ENCODE measurements at places on chromosomes 5 and 9.

DNA sequence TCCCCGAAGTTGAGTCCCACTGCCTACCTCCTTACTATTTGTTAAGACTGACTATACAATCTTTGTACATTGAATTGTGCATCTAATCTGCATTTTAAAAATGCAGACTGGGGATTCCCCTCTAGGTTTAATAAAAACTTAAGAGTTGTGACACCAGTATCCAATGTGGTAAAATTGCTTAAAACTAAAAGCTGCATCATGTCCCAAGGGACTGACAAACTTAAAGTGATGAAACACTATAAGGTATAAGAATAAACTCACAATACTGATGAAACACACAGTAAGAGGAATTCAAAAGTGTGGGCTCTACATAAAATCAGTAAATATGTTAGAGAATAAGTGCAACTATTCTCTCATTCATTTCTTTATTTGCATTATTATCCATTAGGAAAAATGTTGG is 1905.1 kb downstream of the MAT2B start:
- peak; percentile 34 for DNase-seq

DNA sequence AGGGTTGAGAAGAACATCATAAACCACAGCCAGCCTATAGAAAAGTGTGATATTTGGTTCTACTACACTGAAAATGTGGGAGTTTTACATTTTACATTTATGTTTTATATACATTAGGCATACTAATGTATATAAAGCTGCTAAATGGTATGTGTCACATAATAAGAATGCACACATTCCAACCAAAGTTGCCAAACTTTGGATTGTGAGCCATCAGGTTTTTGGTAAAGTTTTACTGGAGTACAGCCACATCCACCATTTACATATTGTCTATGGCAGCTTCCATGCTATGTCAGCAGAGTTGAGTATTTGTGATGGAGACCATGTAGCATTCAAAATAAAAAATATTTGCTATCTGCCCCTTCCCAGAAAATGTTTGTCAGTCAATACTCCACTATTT is 23.1 kb upstream of the TARS1 start:
- no peak for DNase-seq

DNA sequence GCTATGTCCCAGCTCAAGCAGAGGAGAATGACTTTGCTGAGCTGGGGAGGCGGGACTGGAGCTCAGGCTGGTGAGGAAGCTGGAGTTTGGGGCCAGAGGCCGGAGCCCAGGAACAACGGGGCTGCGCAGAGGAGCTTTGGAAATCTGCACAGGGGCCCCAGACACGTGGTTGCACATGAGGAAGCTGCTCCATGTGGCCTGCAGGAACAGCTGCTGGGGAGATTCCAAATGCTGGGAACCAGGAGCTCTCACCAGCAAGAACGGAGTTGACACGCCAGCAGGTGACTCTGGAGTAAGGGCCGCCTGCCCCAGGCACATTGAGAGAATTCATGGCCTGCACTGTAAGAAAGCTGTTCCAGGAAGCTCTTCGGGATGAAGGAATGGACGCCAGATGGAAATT is 91.0 kb downstream of the OLFM1 start:
- no peak for DNase-seq

- DNase-seq: no peak
Measured at GRCh38 chr5:169299191-169299662, 1.7 kb downstream of the SLIT3 start.

DNA sequence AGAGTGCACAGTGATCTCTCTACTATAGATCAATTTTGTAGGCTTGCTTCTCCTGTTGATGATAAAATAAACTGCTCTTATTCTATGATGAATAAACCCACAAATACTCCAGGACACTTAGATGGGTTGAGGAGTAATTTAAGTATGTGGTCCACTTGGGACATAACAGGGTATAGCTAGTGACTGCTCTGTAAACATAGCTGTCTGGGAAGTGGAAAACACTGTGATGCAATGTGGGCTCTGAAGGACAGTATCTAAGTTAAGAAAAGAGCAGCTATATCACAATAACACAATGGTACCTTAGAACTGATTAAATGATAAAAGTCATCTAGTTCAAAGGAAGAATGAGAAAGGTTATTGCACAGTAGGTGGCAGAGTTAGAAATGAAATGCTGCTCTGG is 294.3 kb upstream of the HAPLN1 start:
- DNase-seq: no peak

- DNase-seq: no peak
Measured at GRCh38 chr5:19866090-19866450, 121.9 kb downstream of the CDH18 start.

DNA sequence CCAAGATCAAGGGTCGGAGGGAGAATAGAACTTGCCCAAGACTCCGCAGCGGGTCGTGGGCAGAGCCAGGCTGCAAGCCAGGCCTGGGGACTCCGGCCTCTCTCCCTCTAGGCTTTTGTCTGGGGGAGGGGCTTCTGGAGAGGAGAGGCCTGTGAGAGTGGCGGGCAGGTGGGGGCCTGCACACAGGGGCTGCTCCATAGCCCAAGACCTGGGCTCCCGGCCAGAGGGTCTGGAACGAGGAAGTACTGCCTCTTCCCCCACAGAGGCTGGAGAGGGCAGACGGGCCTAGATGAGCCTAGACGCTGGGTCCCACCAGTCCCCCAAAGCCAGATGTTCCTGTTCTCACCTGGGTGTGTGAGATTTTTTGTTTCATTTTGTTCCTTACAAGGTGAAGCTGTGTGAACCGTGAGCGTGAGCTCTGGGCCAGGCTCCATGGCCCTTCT is 5.2 kb upstream of the ST6GALNAC6 start:
- DNase-seq: no peak

GRCh38 chr5:179716286-179716685 is 16.3 kb upstream of the MAML1 start:
- DNase-seq: no peak

- DNase-seq: no peak
Measured at GRCh38 chr9:6922124-6922676, 164.4 kb downstream of the KDM4C start.

DNA sequence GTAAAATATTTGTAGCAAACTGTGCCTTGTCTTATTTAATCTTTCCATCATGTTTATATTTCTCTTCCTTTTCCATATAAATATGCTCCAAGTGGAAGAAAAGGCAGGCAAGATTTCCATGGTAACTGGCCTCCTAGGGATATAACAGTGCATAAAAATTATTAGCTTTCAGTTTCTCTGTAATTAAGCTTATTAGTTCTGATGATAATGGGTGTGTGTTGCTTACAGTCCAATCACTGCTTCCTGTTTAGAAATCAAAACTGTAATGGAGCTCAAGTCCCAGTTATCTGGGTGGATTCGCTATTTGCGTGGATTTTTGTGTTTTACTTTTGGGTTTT is 213.0 kb downstream of the PJA2 start:
- no peak for DNase-seq

DNA sequence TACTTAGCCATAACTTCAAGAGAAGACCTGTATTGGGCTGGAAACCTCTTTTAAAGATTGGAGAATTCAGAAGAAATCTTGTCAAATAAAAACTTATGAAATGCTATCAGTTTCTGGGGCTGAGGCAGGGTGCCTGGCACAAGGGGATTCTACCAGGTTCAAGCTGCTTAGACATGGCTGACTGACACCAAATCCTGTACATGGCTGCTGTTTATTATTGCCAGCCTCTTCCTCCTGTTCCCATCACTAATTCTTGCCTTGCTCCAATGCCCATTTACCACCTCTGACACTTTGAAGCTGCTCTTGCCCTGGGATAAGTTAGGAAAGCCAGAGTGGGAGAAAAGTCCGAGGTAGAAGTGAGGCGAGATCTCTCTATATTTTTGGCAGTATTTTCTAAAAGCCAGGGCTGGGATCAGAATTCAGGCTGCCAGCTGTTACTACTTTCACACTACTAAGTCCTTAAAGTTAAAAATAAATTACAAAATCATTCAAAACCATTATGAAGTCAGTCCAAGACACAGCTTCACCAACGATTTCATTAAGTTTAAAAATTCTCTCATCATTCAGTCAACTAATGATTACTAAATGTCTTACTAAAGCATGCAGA is 66.3 kb upstream of the TNFAIP8 start:
- DNase-seq: no peak

DNA sequence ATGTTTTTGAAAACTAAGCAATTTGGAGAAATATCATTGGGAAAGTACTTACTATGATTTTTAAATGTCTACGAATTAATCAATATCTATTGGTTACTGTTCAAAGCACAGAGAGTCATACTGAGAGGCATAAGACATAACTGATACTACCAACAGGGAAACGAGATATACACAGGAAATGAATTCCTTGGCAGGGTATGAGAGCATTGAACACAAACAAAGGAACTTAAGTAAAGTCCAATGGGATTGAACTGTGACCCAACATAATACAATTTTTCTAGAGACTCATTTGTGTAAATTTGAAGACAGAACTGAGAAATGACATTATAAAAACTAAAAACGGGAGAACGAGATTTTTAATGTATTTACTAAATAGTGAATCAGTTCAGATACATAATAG is 1.3 kb upstream of the ITGA1 start:
- DNase-seq: no peak

DNA sequence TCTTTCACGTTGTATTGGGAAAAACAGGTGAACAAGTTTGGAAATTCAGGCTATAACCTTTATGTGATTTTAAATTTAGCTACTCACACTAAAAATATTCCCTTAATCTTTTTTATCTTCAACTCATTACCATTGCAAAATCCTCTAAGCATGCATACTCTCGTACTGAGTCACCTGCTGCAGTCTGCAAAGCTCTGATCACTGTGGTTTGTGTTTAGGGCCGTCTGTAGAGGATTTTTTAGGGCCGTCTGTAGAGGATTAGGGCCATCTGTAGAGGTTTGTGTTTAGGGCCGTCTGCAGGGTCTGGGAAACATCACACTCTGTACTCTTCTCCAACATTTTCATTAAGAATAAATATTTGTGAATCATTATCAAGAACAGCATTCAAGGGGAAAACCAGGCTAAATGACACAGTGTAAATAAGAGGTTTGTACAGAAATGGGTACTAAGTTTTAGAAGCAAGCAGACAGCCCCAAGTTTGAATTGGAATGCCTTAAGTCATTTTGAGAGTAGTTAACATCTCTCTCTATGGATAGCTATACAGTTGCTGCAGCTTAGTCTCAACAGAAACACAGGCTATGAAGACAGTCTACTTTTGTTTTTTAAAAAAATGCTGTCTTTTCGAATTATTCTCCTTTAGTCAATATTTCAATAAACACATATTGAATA is 155.0 kb upstream of the TSLP start:
- peak; percentile 90 for DNase-seq

- DNase-seq: no peak
Measured at GRCh38 chr5:6856653-6857052, 143.4 kb downstream of the TENT4A start.

- no peak for DNase-seq
Measured at GRCh38 chr9:34456746-34457145, 1.6 kb downstream of the FAM219A start.

GRCh38 chr5:39064450-39064849 is 9.7 kb downstream of the RICTOR start:
- no peak for DNase-seq

DNA sequence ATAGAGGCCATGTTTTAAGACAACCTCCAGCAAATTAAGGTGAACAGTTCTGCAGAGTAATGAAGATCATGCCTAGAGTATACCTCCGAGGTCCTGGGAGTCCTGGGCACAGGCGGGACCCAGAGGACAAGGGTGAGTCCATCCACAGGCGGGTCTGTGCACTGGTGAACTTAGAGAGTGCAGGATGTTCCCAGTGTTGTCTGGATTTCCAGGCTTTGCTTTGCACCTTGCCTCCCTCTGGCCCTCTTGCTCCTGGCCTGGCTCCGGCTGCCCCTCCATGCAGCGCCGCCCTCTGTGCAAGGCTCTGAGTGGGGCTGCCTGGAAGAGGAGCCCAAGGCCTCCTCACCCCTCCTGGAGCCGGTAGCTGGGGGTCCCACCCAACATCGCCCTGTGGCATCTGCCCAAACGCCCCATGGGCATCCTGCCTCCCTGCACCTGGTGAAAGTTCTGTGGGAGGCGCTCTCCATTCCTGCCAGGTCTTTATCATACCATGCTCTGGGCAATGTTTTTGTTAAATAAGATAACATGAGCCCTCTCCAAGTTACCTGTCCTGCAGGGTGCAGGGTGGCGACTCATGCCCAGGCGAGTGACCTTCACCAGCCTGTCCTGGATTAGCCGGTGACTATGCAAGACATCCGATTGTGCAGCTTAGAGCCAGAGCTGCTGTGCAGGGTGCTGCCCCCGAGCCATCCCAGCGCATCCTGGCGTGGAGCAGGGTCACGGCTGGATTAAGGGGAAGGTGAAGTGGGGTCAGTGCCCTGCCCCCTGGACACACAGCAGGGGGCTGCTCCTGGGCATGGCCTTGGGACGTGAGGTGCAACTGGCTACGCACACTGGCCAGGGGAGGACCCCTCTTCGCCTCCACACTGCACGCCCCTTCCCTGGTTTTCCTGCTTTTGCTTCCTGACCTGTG is 41.3 kb upstream of the LPCAT1 start:
- DNase-seq: no peak

DNA sequence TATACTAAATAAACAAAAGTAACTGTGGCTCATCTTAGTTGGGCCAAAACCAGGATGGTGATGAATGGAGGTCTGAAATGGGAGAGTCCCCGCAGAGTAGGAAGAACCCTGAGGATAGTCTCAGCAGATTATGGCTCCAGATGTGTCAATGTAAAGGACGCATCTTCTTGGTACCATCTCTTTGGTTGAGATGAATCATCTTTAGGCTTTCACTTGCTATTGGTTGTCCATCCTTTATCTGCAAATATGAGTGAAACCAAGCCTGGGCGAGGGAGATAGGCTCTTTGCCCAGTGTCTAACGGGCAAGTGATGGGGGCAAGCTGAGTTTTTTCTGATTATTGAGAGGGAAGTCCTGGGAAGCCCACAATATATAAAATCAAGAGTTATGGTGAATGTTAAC is 19.4 kb upstream of the LCP2 start:
- DNase-seq: no peak

- DNase-seq: no peak
Measured at GRCh38 chr5:161414896-161415295, 131.6 kb downstream of the GABRB2 start.

DNA sequence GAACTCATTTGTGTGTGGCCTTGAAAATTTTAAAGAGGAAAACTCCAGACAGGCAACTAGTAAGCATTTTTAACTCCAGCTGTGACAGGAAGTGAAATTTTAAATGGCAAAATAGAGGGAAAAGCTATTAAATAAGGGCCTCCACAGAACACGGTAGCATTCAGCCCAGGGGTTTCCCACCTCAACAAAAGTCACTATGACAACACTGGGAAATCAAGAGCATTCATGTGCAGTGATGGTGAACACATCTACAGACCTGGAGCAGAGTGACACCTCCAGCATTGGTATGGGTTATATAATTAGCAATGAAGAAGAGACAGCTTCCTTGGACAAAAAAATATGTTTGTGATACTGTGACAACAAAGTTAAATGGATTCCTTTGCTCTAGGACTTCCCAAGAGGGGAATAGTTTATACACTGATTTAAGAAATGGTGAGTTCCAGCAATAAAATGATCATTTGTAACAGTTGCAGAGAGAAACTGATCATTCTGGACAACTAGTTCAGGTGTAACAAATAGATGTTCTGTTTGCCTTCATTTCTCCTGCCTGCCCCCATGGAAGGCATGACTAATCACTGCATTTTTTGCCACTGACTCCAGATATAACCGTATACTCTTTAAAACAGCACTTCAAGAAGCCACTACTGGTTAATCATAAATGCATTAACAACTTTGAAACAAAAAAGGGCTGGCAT is 93.3 kb upstream of the SLC44A1 start:
- peak; percentile 57 for DNase-seq

Data from fibroblast of mammary gland (primary cell).